ENCODE measurements at places on chromosomes 12 and 14. TPM values are rescaled to one million over a fixed set of nuclear protein-coding genes. Genes with fewer than 3 reads are reported as not detected.

The FOXN4 gene
- polyA plus RNA-seq = 1.9 TPM

DNA sequence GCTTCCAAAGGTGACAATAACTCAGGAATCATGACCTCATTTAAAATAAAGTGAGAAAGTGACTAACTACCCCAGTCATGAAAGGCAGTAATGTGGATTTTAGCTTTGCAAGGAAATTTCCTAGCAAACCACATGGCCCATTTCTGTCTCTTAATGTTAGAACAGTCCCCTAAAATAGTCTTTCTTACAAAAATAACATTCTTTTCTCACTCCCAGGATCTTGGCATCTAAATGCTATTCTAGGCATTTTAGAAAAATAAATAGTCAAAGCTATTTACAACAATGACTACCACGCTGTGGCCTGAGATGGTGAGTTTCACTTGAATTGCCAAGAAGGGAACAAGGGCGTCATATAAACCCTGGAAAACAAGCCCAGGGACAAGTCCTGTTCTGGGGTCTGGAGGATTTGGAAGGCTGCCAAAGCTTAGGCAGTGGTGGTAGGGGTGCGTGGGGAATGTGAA lies 101.2 kb upstream of the CCDC175 start:
- DNase-seq = no peak

The KRT74 gene
- polyA plus RNA-seq = not detected

The CLEC6A gene
- not detected for polyA plus RNA-seq

GRCh38 chr12:106758349-106759110 lies 16.0 kb upstream of the RIC8B start:
- no peak for DNase-seq

GRCh38 chr12:25784669-25785068 lies 173.8 kb upstream of the RASSF8 start:
- DNase-seq = no peak

GRCh38 chr12:110893956-110894355 lies 26.4 kb downstream of the MYL2 start:
- no peak for DNase-seq

DNA sequence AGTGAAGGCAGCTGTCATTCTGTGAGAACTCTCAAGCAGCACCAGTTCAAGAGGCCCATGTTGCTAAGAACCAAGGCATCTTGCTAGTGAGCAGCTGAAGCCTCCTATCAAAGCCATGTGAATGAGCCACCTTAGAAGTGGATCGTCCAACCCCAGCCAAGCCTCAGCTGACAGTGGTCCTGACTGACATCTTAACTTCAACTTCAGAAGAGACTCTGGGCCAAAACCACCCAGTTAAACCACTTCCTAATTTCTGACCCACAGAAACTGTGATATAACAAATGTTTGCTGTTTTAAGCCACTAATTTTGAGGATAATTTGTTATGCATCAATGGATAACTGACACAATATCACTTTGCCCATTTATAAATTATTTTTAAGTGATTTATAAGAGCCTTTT lies 256.0 kb downstream of the RPAP3 start:
- DNase-seq = no peak

- no peak for DNase-seq
Measured at GRCh38 chr12:91240386-91241095, 57.9 kb upstream of the DCN start.

The SLC17A8 gene
- polyA plus RNA-seq = 0.60 TPM

DNA sequence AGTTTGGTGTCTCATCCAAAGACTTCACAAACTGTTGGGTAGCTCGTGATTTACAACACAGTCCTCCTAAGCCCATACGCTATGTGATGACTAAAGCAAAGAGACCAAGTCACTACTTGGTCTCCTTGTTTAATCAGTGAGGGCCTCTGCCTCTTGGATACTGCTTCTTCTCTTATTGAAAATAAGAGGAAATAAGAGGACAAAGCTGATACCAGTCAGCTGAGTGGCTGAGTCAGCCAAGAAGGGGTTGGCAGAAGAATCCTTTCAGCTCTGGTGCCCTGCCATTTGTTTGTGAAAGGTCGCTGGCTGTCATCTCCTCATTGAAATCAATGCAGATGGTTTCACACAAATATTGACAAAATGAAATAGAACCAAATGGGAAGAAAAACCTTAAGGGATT lies 67.5 kb upstream of the SLC35F4 start:
- DNase-seq = no peak

The AICDA gene
- 0.27 TPM for polyA plus RNA-seq

DNA sequence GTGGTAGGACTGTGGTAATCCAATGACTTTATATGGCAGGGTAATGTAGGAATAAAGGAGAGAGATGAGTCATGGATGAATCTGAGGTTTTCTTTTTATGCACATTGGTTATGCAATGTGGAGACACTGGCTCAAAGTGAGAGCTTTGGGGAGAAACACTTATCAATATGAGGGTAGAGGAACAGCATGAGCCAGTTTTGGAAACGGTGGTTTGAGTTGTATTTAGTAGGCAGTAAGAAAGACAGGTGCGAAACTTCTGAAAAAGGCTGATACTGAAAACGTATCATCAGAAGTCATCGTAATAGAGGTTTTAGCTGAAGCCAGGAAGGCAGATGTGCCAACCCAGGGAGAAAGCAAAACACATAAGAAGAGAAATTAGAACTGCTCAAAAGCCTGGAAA lies 854.8 kb upstream of the SEL1L start:
- no peak for DNase-seq

The LRP1 gene
- 79.3 TPM for polyA plus RNA-seq

The TMEM117 gene
- 18.1 TPM for polyA plus RNA-seq

The GRIP1 gene
- polyA plus RNA-seq = 20.0 TPM

The THAP2 gene
- polyA plus RNA-seq = 18.7 TPM

DNA sequence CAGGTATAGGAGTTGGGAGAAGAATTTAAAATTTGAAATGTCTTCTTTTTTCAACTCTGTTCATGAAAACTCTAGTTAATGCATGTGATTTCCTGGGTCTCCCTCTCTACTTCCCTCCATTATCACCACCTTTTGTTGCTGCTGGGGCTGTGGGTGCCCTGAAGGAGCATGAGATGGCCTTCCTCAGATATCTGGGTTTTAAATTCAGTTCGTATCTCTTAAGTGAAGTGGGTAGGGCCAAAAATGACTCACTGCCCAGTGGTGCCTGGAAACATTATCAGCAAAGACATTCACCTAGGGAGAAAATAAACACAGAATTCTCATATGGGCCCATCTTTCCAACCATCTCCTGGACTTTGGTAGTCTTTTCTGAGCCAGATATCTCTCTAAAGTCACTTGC lies 234.9 kb upstream of the PLEKHG7 start:
- DNase-seq = no peak

DNA sequence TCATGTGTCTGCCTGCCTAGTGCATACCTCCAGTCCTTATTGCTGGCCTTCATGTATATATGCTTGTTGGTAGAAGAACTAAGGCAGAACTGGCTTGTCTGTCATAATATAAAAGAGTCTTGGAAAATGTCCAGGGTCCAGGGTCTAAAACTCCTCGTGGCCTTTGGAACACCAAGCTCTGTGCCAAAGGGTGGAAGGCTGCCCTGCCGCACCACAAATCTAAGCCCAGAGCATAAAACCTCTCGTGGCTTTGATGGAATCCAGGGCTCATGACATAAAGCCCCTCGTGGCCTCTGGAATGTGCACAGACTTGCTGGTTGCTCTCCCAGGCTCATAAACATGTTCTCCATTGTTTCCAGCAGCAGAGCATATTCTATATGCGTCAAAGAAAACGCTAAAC lies 107.9 kb downstream of the BBS10 start:
- no peak for DNase-seq

DNA sequence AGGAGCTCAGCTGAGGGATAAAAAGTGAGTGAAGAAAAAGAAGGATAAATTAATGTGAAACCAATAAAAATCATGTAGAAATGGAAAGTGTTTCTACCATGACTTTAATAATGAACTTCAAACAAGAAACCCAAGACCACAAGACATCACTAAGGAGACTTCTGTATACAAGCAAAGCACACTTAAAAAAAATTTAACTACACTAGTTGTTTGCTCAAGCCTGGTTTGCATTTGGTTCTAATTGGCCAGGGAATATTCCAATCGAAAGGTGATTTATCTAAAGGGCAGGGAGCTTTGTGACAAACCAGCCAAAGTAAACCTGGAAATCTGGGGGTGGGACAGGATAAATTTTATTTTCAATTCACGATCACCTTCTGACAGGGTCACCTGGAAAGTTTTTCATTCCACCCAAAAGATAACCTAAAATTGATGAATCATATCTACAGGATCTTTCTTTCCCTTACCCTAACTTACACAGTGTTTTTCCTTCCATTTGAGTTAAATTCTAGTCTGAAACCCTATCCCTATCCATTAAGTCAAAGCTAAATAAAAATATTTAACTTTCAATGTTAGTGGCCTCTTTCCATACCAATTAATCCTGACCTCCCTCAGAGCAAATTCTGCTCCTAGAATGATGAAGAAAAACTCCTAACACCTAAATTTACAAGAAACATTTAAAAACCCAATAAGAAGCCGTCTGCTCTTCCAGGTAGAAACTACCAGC lies 2.6 kb downstream of the EGLN3 start:
- no peak for DNase-seq

The SLC7A7 gene
- polyA plus RNA-seq = 87.8 TPM

GRCh38 chr12:108637222-108637971 lies 3.7 kb upstream of the SELPLG start:
- DNase-seq = no peak

The TAS2R9 gene
- not detected for polyA plus RNA-seq

DNA sequence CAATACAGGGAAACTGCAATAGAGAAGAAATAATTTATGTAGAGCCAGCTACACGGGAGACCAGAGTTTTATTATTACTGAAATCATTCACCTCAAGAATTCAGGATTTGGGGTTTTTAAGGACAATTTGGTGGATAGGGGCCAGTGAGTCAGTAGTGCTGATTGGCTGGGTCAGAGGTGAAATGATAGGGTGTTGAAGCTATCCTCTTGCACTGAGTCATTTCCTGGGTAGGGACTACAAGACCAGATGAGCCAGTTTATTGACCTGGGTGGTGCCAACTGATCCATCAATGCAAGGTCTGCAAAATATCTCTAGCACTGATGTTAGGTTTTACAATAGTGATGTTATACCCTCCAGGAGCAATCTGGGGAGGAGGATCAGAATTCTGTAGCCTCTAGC lies 486.3 kb downstream of the LRIG3 start:
- DNase-seq = no peak

- DNase-seq = no peak
Measured at GRCh38 chr14:104886690-104887622, 21.9 kb downstream of the CEP170B start.

The RDH16 gene
- 0.46 TPM for polyA plus RNA-seq
